DMS79 treated with DMSO at 0.1 percent for 48 hours (cell line): ENCODE measurements at places on chromosomes 4 and X.

DNA sequence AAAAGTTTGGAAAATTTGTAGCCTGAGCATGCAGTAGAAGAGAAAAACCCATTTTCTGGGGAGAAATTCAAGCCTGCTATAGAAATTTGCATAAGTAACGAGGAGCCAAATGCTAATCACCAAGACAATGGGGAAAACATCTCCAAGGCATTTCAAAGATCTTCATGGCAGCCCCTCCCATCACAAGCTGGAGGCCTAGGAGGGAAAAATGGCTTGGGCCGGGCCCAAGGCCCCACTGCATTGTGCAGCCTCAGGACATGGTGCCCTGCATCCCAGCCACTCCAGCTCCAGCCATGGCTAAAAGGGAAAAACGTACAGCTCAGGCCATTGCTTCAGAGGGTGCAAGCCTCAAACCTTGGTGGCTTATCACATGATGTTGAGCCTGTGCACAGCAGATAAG lies 87.7 kb downstream of the SHROOM4 start:
- no peak for DNase-seq

- DNase-seq, result no peak
Observed at GRCh38 chrX:51798701-51799100, 55.5 kb downstream of the GSPT2 start.

- no peak for DNase-seq
Observed at GRCh38 chr4:158121161-158121579, 51.7 kb downstream of the GASK1B start.

GRCh38 chr4:38141808-38142500 lies 181.8 kb downstream of the PTTG2 start:
- DNase-seq, result no peak

GRCh38 chrX:121356139-121356849 lies 308.9 kb downstream of the GLUD2 start:
- DNase-seq, result no peak

- DNase-seq, result peak; percentile 1
Observed at GRCh38 chr4:132297346-132297745, 851.7 kb upstream of the PCDH10 start.

DNA sequence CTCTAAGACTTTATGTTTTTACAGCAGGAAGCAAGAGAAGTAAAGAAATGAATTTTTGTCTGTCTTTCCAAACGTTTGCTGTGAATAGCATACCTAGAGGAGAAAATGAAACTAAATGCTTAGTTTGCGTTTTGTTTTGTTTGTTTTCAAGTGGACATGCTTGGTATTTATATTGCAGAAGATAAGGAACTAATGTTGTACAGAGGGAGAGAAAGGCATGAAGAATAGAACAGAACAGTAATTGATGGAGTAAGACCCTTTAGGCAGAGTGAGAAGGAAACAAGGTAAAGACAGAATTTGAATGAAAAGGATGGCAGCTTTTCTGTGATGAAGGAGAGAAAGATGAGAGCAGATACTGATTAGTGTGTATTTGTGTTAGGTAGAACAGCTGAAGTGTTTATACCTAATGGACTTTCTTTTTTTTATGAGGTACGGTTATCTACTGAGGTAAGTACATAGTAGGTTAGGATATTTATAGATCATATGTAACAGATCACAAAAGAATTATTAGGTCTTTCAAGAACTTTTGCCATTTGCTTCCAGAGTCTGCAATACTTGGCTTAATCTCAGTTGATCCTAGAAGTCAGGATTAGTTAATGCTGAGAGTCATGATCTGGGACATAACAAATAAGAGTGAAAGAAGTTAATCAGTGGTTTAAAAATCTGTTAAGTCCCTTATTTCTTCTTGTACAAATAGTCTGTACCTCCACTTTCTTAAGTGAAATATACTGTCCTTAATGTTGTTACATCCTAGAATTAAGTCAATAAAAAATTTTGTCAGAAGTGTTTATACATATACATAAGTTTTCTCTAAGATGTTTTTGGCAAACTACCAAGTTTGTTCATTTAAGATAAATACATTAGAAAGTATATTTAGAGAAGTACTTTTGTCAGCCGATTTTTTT lies 36.8 kb downstream of the FABP2 start:
- DNase-seq, result no peak

DNA sequence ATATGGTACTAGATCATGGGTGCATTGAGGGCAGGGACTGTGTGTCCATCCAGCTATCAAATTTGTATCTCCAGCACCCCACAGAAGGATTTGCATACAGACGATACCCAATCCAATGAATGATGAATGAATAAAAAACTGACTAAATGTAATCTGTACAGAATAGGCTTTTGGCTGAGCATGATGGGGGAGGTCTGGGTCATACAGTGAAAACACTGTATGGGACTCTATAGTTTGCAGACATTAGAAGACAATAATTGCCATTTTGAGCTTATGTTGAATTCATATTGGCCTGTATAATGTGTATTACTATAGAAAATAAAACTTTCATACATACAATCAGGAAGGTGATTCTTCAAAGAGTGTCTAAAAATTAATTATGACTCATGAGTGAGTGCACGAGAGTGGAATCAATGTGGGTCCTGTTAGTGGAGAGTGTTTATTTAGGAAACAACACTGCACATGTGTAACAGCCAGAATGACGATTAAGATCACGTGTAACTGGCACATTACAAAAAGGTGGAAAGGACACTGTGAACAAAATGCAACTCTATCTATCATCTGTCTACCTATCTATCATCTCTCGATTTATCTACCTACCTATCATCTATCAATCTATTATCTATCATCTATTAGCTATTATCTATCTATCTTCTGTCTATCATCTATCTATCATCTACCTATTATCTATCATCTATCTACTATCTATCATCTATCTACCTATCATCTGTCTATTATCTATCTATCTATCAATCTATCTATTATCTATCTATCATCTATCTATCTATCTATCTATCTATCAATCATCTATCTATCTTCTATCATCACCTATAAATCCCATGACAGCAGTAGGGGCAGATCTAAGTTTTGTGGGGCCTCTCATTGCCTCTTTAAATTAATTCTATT lies 201.3 kb downstream of the PTTG2 start:
- DNase-seq, result no peak

- no peak for DNase-seq
Observed at GRCh38 chr4:126247409-126247808, 932.7 kb downstream of the FAT4 start.

DNA sequence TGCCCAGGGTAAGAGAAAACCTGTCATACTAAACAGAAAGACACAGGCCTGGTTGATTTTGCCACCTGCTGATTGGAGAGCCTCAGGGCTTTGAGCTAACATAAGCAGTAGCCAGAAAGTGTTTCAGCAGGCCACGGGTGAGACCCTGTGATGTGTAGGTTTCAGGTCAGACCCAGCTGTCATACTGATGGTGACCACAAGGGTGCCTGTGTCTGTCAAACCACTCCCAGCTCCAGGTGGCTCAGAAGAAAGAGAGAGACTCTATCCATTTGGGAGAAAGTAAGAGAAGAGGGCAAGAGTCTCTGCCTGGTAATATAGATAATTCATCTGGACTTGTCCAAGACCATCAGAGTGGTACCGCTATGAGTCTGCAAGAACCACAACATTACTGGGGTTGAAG lies 72.8 kb upstream of the NLRP2B start:
- no peak for DNase-seq

- DNase-seq, result no peak
Observed at GRCh38 chr4:70801265-70801809, 38.4 kb downstream of the GRSF1 start.

DNA sequence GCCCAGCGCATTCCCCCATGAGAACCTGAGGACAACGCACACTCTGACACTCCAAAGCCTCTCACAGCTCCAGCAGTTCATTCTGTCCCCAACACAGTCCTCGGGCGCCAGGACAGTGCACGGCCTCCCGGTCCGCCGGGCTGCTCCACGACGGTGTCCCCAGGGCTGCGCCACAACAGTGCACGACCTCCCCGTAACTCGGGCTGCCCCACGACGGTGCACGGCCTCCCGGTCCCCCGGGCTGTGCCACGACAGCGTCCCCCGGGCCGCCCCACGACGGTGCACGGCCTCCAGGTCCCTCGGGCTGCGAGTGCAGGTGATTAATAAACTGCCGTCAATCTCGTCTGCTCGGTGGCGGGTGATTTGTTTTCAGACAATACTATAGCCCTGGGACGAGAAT lies 585.1 kb upstream of the FRG1 start:
- no peak for DNase-seq

GRCh38 chr4:40482985-40483647 lies 146.5 kb downstream of the RBM47 start:
- no peak for DNase-seq

GRCh38 chr4:144894573-144894972 lies 203.4 kb downstream of the ANAPC10 start:
- DNase-seq, result no peak

DNA sequence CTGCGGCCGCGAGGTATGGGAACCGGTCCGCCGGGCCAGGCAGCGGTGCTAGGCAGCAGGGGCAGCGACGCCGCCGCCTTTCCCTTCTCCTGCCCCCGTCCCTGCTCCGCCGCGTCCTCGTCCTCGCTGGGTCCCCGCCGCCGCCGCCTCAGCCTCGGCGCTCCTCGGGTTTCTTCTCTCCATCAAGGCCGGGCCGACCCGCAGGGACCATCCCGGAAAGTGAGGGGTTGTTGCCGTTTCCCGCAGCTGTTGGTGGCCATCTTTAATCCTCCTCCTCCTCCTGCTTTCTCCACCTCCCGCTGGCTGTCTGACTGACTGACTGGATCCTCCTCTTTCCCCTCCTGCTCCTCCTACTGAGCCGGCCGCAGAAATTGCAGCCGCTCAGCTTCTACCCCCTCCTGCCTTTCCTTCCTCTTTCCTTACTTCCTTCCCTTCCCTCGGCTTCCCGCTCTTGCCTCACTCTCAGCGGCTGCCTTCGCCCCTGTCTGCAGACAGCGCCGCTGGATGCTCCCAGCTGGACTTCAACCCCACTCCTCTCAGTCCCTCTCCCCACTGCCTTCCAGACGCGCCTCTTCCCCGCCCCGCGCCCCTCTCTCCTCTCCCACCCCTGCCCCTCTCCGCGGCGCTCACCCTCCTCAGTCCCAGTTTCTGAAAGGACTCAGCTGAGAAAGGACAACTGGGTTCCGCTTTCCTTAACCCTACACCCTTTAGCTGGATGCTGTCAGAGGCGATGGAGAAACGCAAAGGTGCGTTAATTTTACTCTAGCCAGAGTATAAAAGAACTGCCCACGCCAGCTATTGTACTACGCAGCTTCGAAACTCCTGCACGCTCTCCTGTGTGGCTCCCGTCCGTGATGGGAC lies at the start of gene WDFY3:
Gene WDFY3, minus strand, starts transcription at position 309 of the 861 bp plus-strand sequence. CDS start 106,099 bp downstream, outside the sequence.
- peak; percentile 86 for DNase-seq

GRCh38 chr4:158316264-158316663 lies 106.0 kb downstream of the TMEM144 start:
- no peak for DNase-seq

- DNase-seq, result no peak
Observed at GRCh38 chrX:87265518-87265917, 252.1 kb upstream of the KLHL4 start.

DNA sequence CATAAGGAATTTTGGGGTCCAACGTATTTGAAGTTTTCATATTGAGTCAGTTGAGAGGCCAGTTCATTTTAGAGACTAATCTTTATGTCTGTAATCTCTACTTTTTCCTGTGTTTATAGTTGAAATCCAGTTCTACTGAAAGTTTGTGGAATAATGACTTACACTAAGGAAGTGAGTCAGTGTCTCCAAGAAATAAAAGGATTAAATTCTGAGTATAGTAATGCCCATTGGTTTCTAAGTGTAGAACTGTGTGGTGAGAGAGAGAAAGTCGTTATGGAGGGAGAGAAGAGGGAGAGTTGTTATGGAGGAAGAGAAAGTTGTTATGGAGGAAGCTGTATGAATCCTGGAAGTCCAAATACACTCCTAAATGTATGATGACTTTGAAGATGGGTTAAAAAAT lies 264.6 kb upstream of the HAND2 start:
- DNase-seq, result no peak

DNA sequence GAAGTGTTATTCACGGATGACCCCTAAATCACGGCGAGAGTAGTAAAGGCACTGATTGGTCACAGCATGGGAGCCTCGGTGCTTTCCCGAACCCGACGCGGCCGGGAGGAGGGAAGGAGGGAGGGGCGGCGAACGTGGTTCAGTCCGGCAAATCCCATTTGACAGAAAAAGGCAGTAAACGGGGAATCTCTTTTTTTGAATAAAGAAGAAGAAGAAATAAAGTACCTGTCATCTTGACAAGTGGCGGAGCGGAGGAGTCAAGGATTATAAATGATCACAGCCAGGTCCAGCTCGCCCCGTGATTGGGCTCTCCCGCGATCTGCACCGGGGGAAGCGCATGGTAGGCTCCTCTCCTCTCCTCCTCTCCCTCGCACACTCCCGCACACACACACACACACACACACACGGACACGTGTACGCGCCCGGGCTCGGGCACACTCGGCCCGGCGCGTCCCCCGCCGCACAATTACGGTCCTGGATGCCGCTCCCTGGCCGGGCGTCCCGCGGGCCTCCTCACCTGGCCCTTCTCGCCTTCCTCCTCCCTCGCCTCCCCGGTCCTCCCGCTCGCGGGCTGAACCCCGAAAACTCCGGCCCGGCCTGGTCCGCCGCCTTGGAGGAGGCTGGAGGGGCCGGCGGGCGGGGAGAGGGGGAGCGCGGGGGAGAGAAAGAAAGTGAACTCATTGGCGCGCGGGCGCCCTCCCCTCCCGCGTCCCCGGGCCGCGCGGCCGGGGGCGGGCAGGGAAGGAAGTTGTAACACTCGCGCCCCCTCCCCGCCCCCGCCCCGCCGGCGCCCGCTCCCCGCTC lies 99.2 kb upstream of the TENM3 start:
- peak; percentile 55 for DNase-seq
